ENCODE measurements at places on chromosomes 2 and 18.

DNA sequence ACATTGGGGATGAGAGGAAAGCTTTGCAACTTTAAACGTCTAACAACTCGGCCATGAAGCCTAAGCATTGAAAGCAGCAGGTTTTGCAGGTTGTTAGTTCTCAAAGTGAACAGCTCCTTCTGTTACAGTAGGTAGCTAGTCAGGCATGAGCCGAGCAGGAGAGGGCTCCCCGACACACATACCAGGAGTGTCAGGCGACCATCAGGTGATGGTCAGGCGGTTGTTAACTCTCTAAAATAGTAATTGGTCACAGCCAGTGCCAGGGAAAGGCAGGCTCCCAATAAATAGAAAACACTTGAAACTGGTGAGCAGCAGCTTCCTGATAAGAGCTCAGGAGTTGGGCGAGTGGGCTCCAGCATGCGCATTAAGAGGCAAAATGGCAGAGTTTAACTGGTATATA is 53.5 kb upstream of the DAPL1 start:
- DNase-seq, result no peak

GRCh38 chr2:104845552-104845931 is 8.4 kb upstream of the POU3F3 start:
- DNase-seq, result no peak

DNA sequence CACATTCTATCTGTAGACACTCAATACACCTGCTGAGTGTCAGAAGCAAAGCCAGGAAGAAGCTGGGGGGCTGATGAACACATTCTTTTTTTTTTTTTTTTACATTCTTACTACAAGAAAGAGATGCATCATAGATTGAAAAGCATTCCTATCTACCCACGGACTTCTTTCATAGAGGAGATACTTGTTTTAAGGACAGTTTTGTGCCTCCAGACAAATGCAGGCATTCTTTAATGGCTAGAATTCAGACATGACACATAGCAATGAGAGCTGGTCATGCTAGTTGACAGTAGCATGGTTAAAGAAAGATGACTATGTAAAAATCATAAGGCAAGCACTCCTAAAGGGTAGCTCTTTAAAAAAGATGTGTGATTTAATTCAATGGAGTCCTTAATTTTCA is 110.2 kb downstream of the EPHA4 start:
- DNase-seq, result no peak

- DNase-seq, result no peak
Observed at GRCh38 chr2:2877427-2877826, 500.2 kb downstream of the EIPR1 start.

DNA sequence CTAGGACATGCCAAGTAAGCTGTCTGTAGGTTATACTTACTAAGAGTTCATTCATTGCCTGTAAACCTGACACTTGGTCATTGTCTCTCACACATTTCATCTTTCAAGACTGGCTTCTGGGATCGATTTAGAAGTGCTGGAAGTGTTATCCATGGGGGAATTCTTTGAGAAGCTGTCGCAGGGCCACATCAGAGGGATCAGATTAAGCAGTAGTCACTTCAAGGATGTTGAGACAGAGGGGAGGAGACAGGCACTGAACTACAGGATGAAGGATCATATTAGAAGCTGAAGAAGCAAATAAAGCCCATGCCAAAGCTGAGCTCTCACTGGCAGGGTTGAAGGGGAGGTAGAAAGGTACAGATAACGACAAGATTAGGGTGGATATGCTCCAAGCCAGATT is 49.0 kb downstream of the CDK15 start:
- DNase-seq, result no peak

DNA sequence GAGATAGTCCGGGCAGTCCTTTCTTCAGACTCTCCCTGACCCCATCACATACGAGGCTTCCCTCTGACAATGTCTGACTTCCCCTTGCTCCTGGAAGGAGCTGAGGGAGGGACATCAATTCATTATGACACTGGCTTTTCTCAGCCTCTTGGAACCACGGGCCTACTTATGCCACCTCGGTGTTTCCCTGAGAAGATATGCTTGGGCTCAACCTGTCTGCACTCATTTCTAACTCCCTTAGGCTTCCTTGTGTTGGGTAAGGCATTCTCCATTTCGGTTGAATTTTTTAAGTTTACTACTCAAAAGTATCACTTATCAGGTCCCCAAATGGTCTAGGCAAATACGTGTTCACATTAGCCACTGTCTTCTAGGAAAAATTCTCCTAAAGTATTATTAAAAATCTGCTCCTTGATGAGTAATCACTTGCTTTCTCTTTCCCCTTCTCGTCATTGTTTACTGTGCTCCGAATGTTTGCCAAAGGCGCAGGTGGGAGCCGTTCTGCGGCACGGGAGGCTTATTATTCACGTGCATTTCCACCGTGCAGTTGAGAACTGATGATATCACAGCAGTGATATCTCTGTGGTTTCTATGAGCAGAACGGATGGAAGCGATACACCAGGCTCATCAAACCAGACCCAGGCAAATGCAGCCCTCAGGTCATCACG is 33.1 kb downstream of the ARL4C start:
- no peak for DNase-seq

- no peak for DNase-seq
Observed at GRCh38 chr2:138441916-138442315, 59.7 kb upstream of the SPOPL start.

DNA sequence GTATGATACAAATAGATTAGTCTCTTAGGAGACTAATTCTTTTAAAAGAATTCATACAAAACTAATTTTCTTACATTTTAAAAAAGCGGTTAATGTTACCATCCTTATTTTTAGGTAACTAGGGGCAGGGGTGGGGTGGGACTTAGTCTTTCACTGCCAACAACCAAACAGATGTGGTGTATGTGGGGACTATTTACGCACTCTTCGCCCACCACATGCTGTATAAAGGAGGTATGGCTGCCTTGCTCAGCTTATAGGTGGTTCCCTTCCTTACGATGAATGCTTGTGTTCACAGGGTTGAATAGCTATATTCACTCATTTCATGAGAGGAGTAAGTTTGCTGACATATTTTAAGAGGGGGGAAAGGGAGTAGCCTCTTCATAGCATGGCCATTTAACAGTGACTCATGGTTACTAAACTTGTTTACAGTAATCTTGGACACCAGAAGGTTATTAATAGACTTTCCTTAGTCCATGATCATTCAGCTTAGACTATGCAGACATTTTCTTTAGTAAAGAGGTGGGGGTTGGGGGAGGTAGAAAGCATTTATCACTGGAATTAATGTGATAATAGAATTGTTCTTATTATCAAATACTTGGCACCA is 61.8 kb downstream of the CAB39 start:
- no peak for DNase-seq

GRCh38 chr2:205366336-205367060 is 315.8 kb upstream of the NRP2 start:
- no peak for DNase-seq

GRCh38 chr2:60586081-60586480 is 32.6 kb upstream of the BCL11A start:
- DNase-seq, result no peak

DNA sequence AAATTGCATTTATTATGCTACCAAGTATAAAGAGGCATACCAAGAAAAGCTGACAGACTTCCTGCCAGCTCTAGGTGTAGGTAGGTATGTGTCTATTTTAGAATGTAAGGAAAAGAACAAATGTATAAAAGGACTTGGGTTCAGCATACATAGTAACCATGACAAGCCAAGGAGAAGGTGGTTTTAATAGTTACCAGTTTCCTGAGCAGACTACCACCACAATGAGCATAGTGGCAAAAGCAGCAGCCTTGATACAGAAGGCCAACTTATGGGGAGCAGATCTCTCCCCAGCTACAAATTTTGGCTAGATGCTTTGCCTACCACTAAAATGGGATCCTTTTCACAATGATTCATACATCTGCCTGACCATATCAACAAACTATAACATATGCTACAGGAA is 34.5 kb downstream of the METTL8 start:
- DNase-seq, result no peak

GRCh38 chr18:40035966-40036365 is 1919.1 kb upstream of the PIK3C3 start:
- no peak for DNase-seq

DNA sequence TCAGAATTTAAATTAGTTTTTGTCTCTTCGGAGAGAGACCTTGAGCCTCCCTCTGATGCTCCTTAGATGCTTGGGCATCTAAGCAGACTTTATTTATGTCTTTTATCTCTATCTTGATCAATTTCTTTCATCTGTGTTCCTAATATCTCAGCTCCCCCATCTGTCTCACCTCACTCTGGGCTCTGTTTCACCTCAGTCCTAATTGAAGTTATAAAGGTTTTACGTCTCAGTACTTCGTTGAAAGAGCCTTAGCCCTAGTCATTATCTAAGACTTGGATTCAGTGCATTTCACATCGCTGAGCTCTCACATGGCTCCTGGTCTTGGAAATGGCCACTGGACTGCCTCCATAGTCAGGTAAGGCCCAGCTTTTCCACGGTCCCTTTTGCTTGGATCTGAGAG is 13.8 kb upstream of the CTLA4 start:
- no peak for DNase-seq

DNA sequence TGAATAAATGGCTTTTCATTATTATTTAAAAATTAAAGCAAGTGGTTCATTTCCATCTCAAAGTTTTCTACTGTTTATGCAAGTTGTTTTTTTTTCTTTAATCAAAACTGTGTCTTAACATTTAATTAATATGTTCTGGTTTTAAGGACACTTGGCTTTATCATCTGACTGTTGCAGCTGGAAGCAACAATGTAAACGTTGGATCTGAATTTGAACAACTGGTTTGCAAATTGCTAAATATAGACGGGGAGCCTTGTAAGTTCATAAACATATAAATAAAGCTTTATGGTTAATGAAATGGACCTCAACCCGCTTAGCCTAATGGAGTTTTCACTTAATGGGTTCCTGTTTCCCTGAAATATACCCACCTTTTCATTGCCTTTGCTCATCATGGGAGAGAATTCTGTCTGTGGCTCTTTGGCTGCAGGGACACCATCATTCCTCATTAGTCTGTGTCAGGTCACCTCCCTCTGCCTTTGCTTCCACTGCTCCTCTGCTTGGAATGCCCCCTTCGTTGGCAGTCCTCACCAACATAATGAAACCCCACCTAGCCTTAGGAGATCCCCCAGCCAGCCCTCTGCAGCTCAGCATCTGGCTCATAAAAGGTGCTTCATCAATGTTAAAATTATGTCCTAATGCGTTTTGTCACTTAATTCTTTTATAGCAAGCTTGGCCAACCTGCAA is 44.2 kb upstream of the DYNC2LI1 start:
- no peak for DNase-seq

DNA sequence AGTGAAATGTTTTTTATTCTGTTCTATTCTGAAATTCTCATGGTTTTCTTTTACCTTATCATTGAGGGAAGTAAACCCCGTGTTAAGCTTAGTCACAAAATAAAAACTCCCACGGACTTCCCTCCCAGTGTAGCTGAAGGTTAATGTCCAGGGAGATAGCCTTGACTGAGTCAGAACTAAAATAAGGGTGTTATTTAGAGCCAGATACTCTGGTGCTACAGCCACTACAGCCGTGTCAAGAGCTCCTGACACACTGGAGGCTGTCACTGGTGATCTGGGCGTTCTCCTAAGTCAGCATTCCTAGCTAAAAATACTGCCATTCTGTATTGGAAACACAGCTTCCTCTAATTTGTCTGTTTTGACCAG is 82.0 kb upstream of the RANBP2 start:
- no peak for DNase-seq

DNA sequence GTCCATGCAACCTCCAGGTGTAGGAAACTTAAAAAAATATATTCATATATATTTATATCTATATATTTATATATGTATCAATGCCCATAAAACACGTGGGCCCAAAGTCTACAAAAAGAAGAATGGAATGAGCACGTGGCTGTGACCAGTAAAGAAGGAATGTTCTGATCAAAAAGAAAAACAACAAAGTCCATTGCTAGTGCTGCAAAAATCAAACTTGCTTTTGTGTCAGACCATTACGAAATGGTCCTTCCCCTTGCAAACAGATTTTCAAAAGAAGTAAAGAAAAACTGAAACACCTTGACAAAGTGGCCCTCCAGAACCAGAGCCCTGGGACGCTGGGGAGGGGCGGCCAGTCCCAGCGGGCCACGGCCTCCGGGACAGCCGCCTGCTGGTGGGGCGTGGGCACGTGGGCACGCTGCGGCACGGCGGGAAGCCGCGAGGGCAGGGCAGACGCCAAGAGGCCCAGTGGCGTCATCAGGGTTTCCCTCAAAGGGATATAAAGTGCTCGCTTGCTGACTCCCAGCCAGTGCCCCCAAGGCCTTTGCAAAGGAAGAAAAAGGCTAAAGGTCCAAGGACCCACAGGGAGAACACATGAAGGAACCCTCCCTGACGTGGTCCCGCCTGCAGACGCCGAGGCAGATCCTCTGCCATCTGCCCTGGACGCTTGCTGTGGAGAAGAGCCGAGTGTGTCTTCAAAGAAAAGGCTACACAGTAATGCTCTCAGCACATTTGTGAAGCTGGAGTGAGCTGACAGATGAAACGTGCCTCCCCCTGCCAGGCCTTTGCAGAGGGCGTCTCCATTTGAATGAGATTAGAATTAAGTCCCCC is 201.8 kb downstream of the TWIST2 start:
- no peak for DNase-seq

DNA sequence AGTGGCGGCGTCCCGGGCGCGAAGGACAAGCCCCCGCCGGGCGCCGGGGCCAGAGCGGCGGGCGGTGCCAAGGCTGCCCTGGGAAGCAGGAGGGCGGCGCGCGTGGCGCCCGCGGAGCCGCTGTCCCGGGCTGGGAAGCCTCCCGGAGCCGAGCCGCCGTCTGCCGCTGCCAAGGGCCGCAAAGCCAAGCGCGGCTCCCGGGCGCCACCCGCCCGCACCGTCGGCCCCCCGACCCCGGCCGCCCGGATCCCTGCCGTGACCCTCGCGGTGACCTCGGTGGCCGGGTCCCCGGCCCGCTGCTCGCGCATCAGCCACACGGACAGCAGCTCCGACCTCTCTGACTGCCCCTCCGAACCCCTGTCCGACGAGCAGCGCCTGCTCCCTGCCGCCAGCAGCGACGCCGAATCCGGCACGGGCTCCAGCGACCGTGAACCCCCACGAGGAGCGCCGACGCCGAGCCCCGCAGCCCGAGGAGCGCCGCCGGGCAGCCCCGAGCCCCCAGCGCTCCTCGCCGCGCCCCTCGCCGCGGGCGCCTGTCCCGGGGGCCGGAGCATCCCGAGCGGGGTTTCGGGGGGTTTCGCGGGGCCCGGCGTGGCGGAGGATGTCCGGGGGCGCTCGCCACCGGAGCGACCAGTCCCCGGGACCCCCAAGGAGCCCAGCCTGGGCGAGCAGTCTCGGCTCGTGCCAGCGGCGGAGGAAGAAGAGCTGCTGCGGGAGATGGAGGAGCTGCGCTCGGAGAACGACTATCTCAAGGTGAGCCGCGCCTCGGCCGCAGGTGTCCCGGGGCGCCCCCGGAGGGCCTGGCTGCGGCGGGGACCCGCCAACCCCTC is 820 bp downstream of the MTCL1 start:
- DNase-seq, result no peak

- no peak for DNase-seq
Observed at GRCh38 chr2:41879235-41879916, 168.4 kb upstream of the PKDCC start.

GRCh38 chr18:47604021-47604420 is 326.4 kb downstream of the SMAD2 start:
- DNase-seq, result no peak

- no peak for DNase-seq
Observed at GRCh38 chr2:126220331-126220730, 435.6 kb upstream of the GYPC start.

- no peak for DNase-seq
Observed at GRCh38 chr2:109433926-109434325, 179.8 kb downstream of the SEPTIN10 start.

- DNase-seq, result no peak
Observed at GRCh38 chr2:68237404-68237803, 14.9 kb downstream of the PPP3R1 start.
